ENCODE measurements at places on chromosomes 3 and 15. TPM values are rescaled to one million over a fixed set of nuclear protein-coding genes. Genes with fewer than 3 reads are reported as not detected.

The P2RY13 gene
- 0.75 TPM for total RNA-seq

The PLCH1 gene
- 0.44 TPM for total RNA-seq

The PDIA5 gene
- 21.9 TPM for total RNA-seq

The UCN2 gene
- total RNA-seq: not detected

The LCTL gene
- not detected for total RNA-seq

The SLC22A13 gene
- 0.22 TPM for total RNA-seq

All from muscle of leg (tissue), 16 donors.